ENCODE measurements at places on chromosomes 2 and 18.

DNA sequence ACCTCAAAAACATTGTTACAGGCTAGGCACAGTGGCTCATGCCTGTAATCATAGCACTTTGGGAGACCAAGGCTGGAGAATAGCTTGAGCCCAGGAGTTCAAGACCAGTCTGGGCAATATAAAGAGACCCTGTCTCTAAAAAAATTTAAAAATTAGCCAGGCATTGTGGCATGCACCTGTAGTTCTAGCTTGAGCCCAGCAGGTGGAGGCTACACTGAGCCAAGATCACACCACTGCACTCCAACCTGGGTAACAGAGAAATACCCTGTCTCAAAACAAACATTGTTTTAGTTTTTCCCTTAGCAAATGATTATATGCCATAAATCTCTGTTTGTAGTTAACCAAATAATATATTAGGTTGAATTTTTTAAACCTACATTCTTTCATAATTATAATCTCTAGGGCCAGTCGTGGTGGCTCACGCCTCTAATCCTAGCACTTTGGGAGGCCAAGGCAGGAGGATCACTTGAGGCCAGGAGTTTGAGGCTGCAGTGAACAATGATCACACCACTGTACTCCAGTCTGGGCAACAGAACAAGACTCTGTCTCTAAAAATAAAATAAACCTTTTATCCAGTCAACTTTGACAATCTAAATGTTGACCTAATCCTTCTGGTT lies 13.3 kb upstream of the CYP20A1 start:
- DNase-seq = no peak

- DNase-seq = no peak
These were observed 202.0 kb upstream of the SLC14A2 start for GRCh38 chr18:45413180-45413836.

DNA sequence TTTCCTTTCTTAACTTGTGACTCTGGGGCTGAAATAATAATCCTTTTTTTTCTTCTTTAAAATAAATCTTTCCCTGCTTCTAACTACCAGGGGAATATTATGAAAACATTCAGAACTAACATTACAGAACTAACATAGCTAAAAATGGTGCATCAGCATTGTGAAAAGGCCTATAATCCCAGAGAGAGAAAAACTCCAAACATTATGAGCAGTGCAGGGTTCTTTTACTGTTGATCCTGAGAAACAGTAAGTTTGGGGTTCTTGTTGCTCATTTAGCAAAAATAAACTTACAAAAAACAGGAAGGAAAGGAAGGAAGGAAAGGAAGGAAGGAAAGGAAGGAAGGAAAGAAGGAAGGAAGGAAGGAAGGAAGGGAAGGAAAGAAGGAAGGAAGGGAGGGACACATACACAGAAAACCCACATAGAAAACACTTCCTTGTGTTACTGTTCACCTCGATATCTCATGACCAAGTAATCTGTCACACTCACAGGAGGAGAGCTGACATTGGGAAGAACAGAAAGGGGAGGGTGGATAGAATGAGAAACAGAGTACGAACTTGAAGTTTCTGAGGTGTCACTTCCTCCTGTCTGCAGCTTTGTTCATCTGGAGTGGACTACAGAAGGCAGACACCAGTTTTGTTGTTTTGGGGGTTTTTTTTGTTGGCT lies 18.4 kb upstream of the PIK3C3 start:
- DNase-seq = no peak

DNA sequence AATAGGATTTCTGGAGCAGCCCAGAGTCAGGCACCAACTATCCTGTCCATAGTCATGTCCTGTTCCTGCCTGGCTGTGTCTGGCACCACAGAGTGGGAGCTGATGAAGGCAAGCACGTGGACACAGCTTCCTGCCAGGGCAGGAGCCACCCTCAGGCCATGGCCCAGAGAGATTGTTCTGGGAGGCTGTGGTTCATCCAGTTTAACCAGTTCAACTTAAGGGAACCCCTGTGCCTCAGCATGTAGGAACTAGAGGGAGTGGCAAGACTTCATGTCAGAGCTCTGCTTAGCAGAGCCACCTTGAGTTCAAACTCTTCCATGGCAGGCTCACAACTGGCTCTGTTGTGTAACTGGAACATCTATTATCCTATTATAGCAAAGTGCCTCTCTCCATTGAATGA lies 73.2 kb upstream of the NCKAP5 start:
- no peak for DNase-seq

DNA sequence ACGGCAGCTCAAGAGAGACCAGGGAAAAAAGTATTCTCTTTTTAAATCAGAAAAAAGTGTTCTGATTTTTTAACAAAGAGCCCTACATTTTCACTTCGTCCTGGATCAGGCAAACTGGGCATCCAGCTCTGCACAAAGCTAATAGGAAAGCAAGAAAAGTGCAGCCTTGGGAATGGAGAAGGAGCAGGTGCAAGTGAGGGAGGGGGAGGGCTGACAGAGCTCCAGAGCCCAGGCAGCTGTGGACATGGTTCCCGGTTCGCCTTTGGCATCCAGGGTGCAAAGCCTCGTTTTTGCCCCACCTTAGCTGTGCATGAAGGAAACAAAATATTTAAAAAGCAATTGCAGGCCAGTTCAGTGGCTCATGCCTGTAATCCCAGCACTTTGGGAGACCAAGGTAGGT lies 82.2 kb downstream of the FAM124B start:
- no peak for DNase-seq

DNA sequence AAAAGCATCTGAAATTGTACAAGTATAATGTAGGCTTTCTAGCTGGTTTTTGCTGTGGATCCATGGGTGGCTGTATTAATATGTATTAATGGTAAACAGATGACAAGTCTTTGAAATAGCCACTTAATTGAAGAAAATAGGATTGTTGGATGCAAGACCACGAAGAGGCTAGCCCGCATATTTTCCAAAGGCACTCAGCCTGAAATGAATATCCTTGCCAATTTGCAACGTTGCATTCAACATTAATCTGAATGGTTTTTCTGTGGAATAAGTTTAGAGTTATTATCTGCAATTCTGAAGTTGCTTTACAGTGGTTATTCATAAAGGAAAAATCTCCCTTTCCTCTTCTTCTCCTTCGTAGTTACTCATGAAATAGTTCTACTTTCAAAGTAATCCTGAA lies 86.2 kb upstream of the SPATS2L start:
- DNase-seq = no peak

DNA sequence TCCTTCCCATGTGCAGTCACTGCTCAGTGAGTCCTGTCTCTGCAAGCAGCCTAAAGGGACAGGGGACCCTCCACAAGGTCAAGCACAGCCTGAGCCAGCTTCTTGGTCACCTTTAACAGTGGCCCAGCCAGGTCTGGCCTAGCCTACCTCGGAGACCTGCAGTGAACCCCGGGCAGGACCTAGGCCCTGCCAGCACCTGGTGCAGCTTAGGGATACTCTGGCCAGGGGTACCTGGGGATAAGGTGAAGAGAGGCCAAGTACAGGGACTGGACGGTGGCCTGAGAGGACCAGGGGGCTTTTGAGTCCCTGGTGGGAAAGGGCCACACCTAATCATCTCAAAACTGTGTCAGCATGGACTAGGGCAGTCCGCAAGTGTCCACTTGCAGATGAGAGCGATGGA lies 67.8 kb downstream of the EMX1 start:
- DNase-seq = no peak

DNA sequence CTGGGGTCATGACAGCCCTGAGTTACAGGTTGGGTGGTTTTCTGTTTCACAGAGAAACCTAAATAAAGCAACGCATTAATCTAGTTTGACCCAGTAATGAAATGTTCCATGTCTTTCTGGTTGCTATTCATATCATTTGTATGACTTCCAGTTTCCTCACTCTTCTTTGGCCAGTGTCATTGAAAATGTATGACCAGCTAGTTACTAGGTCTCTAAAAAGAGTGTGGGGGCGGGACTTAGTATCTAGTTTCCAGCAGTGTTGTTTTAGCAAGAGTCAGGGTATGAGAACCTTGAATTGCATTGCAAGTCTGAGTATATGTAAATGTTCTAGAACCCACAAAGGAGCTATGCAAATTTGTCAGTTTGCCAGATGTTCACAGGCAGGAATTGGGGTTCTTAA lies 47.7 kb downstream of the SLC9A2 start:
- no peak for DNase-seq

- no peak for DNase-seq
These were observed 55.2 kb upstream of the COBLL1 start for GRCh38 chr2:164896634-164897355.

DNA sequence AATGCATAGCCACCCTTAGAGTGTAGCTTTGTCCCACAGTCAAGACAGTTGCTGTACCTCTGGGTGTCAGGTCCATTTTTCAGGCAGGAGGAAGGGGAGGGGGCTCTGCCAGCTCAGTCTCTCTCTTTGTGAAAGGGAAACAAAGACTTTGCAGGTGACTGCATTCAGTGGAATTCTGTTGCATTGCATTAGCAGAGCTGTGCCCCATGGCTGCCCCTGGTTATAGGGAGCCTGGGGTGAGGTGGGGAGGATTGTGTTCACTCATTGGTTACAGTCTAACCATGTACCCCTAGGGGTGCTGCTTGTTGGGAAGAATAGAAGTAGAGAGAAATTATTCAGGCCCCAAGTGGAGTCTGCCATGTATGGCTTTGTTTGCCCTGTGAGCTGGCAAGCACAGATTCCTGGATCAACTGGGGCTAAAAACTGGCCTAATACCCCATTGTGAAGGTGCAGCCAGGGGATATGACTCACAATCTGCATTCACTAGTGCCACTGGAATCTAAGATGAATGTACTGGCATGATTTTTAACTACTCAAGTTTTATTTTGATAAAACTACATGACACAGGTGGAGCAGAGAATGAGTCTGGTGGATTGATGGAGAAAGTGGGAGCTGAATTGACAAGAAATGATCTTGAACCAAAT lies 118.4 kb downstream of the SH3BP4 start:
- no peak for DNase-seq

DNA sequence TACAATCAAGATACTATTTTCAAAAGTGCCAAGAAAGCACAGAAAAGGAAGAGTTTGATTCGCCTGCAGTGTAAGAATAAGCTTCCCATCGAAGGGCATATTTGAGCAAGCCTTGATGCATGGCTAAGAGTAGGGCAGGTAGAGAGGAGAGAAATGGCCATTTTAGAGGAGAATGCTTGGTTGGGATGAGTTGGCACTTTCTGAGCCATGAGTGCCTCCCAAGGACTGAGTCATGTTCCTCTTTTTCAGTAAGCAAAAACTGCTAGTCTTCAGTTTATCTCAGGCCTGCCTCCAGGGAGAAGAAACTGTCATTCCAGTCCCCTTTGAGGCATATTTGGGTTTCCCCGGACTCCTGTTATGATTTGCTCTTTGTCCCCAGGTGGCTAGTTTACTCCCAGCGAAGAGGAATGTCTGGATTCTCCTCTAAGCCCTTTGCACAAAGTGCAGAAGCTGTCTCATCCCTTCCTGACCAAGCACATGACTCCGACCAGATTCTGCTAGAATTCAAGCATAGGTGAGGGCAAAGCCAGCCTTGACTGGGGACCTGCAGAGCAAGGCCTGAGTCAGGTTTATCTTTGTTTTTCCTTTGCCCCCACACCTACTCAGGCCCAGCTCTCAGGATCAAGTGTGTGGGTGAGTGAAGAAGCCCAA lies 115.2 kb downstream of the TTC32 start:
- DNase-seq = no peak

DNA sequence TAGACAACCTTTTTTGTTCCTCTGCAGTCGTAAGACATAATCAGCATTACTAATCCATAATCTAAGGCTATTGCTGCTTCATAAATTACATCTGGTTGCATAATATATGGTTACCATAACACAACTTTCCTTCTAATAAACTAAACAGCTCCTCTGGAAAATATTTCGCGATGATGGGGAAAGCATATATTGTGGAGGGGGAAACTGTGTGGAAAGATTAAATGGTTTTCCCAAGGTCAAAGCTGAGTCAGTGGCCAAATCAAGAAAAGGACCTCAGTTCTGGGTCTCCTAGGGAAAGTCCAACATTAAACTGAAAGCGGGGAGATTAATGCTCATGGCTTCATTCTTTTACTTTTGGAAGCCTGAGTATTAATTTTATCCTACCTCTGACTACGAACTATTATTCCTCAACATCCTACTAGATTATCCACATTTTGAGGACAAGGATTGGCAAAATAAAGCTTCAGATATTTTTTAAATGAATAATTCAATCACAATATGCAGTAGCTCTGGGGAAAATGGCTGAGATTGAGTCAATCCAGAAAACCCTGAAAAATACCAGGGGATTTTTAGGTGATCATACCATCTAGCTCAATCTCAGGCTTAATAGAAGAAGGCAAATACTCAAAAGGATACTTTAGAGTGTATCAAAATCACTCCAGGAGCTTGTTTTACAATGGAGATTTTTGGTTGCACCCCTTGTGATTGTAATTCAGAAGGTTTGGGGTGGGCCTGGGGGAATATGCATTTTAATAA lies 33.8 kb upstream of the STK17B start:
- no peak for DNase-seq

GRCh38 chr2:188607501-188607900 lies 315.8 kb downstream of the GULP1 start:
- no peak for DNase-seq

- DNase-seq = no peak
These were observed 1362.2 kb upstream of the TMEFF2 start for GRCh38 chr2:193556766-193557470.

DNA sequence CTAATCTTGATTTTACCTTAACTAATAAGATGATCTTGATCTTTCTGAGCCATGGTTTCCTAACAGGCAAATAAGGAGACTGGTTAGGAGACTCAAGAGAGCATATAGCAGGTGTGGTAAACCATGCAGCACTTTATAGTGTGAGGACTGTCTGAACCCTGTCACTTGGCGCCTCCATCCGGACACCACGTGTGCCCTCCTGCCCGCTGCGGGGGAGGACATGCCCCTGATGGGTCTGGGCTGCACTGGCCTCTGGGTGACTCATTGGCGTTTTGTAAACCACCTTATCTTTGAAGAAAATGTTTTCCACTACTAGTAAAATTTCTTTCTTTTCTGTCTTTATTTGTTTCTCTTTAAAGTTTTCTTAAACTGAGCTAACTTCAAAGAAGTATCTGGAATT lies 131.1 kb downstream of the FMNL2 start:
- peak; percentile 29 for DNase-seq

GRCh38 chr2:33791625-33792024 lies 192.5 kb upstream of the FAM98A start:
- peak; percentile 51 for DNase-seq

GRCh38 chr18:38565513-38565912 lies 999.9 kb upstream of the CELF4 start:
- no peak for DNase-seq

GRCh38 chr18:43271593-43272432 lies 5.5 kb downstream of the SYT4 start:
- no peak for DNase-seq

DNA sequence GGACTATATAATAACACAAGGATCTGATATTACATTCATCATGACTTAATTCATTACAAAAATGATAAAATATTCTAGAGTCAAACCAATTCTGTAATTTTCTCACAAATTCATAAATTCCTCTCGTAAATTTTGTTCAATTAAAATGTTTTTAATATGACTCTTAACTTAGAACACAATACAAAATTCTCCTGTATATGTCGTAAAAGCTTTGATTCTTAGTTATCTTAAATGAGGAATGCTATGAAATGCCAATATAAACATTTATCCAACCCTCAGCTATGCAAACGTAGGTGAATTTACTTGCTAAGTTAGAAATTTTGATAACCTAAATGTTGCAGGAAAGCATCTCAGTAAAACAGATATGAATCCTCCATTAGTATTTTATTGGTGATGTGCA lies 28.9 kb downstream of the ARHGAP15 start:
- no peak for DNase-seq
